ENCODE measurements at places on chromosomes 7 and 10. TPM values are rescaled to one million over a fixed set of nuclear protein-coding genes. Genes with fewer than 3 reads are reported as not detected.

PRSS2 gene
- not detected for polyA plus RNA-seq

EMX2 gene
- 158 TPM for polyA plus RNA-seq

LRRC18 gene
- not detected for polyA plus RNA-seq

BBIP1 gene
- polyA plus RNA-seq = 55.4 TPM

CNOT4 gene
- polyA plus RNA-seq = 32.6 TPM

CTAGE8 gene
- 3.5 TPM for polyA plus RNA-seq

WEE2 gene
- 0.19 TPM for polyA plus RNA-seq

NEUROD6 gene
- not detected for polyA plus RNA-seq

GHRHR gene
- polyA plus RNA-seq = 0.23 TPM

TACR2 gene
- polyA plus RNA-seq = 0.42 TPM

CLDN4 gene
- 3.7 TPM for polyA plus RNA-seq

EEPD1 gene
- 6.8 TPM for polyA plus RNA-seq

ERVW-1 gene
- 0.44 TPM for polyA plus RNA-seq

TPST1 gene
- polyA plus RNA-seq = 35.4 TPM

DLG5 gene
- polyA plus RNA-seq = 47.2 TPM

MOGAT3 gene
- 0.14 TPM for polyA plus RNA-seq

VENTX gene
- polyA plus RNA-seq = 0.34 TPM

RNF32 gene
- polyA plus RNA-seq = 3.7 TPM

EN2 gene
- 0.69 TPM for polyA plus RNA-seq

ECHDC3 gene
- 14.2 TPM for polyA plus RNA-seq

SGCE gene
- polyA plus RNA-seq = 115 TPM

TUBB8 gene
- 0.63 TPM for polyA plus RNA-seq

FRG2B gene
- polyA plus RNA-seq = not detected

LRMDA gene
- polyA plus RNA-seq = 7.8 TPM

CYP2E1 gene
- polyA plus RNA-seq = 0.70 TPM

GPR15LG gene
- 1.5 TPM for polyA plus RNA-seq

PRXL2A gene
- polyA plus RNA-seq = 115 TPM

TDRD1 gene
- not detected for polyA plus RNA-seq

Measured in left renal pelvis (tissue), 4 donors.